ENCODE measurements at places on chromosomes 13 and 19.

- no peak for DNase-seq
Observed at GRCh38 chr19:1163283-1163933, 10.7 kb downstream of the SBNO2 start.

GRCh38 chr13:25928941-25929505 is 122.8 kb downstream of the SHISA2 start:
- no peak for DNase-seq

DNA sequence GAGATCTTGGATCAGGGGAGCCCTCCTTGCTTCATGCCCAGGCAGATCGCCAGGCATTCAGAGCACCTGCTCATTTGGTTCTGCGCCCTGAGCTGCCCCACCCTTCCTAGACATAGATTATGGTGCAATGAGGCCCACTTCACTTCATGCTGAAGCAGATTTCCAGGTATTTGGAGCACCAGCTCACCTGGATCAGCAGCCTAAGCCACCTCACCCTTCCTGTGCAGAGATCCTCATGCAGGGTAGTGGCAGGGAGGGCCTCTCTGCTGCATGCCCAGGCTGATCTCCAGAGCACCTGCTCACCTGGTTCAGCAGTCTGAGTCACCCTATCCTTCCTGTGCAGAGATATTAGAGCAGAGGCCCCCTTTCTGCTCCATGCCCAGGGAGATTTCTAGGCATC is 1966.1 kb downstream of the PCDH9 start:
- DNase-seq = no peak

- DNase-seq = no peak
Observed at GRCh38 chr19:11142528-11143171, 12.9 kb downstream of the SPC24 start.

GRCh38 chr13:31172535-31172934 is 10.8 kb upstream of the HSPH1 start:
- no peak for DNase-seq
